ENCODE measurements at places on chromosomes 5 and 9.

GRCh38 chr5:136004436-136004835 lies 24.4 kb upstream of the TGFBI start:
- no peak for DNase-seq

- no peak for DNase-seq
Observed at GRCh38 chr5:171615705-171616640, 169.6 kb upstream of the SMIM23 start.

- no peak for DNase-seq
Observed at GRCh38 chr5:67050125-67050524, 146.5 kb downstream of the CD180 start.

DNA sequence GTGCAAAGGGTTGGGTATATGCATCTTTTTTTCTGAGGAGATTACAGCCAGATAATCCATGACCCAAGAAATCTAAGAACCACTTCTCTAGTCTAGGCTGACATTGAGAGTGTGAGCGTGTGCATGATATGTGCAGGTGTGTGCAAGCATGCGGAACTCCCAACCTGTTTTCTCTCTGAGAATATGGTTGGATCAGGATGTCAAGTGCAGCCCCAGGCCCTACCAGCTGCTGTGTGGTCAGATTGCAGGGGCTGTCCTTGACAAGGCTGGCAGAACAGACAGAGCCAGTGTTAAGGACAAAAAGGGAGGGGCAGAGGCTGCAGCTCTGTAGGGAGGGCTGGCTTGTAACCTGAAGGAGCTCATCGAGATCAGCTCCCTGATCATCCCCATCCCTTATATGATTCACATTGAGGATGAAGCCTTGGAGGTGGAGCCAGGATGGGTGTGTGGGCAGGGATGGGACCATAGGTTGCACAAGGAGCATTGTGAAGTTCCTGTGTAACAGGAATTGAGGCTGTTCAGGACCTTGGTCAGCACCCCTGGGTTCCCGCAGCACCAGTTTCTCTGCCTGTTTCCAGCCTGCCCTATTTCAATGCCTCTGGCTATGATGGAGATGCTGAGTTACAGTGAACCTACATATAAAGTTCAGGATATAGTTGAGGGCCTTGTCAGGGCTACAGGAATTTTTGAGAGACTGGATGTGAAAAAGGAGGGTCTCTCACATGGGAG lies 52.6 kb upstream of the ARAP3 start:
- no peak for DNase-seq

- no peak for DNase-seq
Observed at GRCh38 chr9:70049236-70049635, 5.6 kb downstream of the MAMDC2 start.

DNA sequence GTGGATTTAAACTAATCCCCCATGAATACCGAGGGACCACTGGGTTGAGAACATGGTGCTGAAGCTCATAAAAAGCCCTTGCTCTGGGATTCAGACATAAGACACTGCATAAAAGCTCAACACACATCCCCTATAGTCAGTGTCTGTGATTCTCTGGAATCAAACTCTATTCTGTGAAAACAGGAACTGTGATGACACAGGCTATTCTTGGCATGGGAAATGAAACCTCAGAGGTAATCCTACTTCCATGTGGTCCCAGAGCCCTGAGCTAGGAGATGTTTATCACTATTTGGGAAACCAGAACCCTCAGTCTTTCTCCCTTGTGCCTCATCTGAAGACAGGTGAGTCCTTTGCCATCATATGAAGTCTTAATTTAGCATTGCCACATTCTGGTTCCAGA lies 135.4 kb upstream of the PRSS3 start:
- DNase-seq: no peak

DNA sequence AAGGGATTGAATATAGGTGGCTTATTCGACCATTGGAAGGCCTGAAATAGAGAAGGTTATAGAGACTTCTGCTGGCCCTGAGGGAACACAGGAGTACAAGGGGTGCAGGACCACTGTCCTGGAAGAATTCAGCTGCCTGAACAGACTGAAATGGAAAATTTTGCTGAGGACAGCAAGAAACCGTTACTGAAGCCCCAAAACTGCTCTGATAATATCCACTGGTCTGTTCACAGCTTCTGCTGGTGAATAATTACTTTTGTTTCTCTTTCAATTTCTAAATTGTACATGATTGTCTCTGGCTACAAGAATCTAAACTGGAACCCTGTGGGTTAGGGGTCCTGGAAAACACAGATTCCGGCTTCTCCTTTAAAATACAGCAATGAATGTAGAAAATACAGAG lies 218.5 kb upstream of the CDH12 start:
- no peak for DNase-seq

DNA sequence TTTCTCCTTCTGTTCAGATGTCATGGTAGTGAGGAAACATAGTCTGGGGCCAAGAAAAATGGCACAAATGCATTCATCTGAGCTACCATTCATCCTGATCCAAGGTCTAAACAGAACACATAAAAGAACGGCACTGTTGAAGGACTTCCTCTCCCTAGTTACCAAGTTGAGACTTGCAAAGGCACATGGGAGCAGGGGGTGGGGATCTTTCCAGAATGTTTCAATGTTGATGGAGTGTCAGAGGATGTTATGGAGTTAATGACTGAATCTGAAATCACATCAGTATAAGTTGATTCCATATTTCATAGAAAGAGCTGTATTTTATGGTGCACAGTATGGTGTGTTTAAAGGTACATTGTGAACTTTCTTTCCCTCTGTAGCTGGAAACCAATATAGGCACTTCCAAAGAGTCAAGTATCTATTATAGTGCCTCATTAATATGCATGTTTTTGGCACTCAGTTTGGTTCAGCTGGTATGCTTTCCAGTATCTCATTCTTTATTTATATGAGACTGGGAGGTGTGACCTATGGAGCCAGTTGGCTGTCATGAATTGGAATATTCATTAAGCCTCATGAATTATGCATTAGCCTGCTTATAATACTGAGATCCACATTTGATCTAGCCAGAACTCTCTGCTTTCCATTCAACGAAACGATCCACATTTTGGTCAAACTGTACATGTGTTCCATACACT lies 603.0 kb downstream of the NR2F1-AS1 start:
- DNase-seq: no peak

DNA sequence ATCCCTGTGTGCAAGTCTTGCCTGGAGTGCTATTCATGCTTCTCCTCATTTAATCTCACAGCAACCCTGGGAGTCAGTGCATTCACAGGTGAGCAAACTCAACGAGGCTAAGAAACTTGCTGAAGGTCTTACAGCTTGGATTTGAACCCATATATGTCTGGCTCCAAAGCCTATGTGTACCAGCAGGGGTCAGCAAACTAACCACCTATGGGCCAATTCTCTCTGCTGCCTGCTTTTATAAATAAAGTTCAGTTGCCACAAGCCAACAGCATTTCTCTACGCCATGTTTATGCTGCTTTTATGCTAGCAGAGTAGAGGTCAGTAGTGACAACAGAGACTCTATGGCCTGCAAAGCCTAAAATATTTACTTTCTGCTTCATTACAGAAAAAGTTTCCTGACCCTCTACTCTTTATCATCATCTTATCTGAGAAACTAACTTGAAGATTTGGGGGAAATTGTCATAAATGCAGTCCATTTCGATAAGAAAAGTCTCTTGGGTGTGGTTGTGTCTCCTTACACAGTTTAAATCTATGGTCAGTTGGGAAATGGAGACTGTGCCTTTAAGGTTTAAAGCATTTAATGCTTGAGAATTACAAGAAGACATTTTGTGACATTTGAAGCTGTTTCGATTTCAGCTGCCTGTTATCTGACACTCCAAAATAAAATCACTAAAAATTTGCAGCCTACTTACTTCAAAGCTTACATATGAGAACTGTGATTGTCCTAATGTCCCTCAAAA lies 137.7 kb downstream of the PRELID2 start:
- DNase-seq: no peak

DNA sequence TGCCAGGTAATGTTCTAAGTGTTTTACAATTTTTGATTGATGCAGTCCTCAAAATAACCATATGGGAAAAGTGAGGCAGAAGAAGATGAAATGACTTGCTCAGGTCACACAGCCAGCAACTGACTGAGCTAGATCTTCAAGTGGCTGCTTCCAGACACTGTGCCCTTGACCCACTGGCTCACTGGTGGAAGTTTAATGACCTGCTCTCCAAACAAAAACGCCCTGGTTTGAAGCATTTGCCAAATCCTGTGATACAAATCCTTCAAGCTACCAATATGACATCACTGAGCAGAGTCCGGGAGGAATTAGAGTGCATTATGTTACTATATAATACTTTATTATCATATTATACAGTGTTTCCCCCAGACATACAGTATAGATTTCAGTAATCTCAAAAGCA lies 459.4 kb downstream of the GADD45G start:
- DNase-seq: no peak

GRCh38 chr5:96991708-96992107 lies 55.8 kb downstream of the LNPEP start:
- no peak for DNase-seq

- no peak for DNase-seq
Observed at GRCh38 chr5:144487207-144487606, 316.5 kb downstream of the KCTD16 start.

DNA sequence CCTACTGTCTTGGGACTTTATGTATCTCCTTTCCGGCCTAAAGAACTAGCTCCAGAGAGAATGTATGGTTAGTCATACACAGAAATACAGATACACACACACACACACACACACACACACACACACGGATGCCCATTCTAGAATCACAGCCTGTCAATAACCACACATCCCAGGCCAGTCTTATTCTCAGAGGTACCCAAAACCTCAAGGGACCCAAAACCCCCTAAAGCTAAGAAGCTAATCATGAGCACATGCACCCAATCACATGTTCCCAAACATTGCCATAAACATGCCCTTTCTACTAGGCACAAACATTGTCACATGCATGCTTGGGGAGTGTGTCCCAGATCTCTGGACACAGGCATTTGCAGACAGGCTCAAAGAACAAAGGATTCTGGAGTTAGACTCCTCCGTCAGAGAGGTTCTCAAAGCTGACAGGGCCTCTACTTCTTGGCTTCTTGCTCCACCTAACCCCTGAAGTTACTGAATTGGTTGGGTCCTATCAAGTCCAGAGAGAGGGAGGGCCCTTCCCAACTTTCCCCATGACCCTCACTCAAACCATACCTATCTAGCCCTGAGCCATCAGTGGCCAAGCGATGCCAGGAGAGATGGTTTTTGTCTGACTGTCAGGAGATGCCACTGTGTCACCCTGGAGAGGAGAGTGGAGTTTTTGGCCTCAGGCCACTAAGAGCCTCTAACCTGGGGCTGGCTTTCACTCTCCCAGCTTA lies 78.7 kb downstream of the NRG2 start:
- DNase-seq: no peak

GRCh38 chr5:93076096-93076495 lies 504.9 kb downstream of the NR2F1-AS1 start:
- DNase-seq: no peak

GRCh38 chr9:85515021-85515420 lies 226.7 kb downstream of the AGTPBP1 start:
- DNase-seq: no peak

- no peak for DNase-seq
Observed at GRCh38 chr5:125503946-125504345, 757.5 kb upstream of the ZNF608 start.

GRCh38 chr5:95956021-95956899 lies 5.4 kb downstream of the ELL2 start:
- no peak for DNase-seq

DNA sequence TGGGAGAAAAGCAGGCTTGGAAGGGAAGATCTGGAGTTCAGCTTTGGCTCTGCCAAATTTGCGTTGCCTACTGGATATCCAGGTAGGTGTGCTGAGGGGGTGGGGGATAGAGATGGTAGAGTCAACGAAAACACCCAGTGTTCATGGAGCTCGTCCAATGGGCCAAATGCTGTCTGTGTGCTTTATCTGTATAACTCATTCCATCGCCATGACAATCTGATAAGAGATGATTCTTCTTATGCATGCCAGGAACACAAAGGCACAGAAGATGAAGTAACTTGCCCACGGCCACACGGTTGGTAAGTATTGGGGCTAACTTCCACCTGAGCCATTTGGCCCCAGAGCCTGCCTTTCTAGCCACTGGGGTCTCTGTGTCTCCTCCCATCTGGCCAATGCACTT lies 53.2 kb downstream of the BOD1 start:
- DNase-seq: no peak

DNA sequence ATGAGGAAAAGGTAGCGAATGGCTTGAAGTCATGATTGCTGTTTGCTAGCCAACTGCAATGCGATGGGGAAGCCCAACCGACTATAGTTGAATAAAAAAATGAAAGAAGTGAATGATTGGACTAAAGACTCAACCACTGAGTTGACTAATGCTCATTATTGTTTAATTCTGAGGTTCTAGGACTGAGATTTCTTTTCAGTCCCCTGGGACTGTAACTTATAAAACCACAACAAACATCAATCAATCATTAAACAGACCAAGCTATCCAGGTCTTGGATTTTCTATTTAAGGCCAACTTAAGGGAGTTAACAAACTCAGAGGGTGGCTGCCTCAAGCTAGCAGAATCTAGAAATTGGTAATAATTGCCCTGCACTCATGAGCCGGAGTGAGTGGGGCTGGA lies 154.2 kb downstream of the DOCK2 start:
- DNase-seq: no peak

- DNase-seq: no peak
Observed at GRCh38 chr5:168055141-168055683, 236.2 kb upstream of the WWC1 start.

GRCh38 chr5:167853421-167853820 lies 438.0 kb upstream of the WWC1 start:
- DNase-seq: no peak

- no peak for DNase-seq
Observed at GRCh38 chr5:69092969-69093368, 845 bp upstream of the SLC30A5 start.

- no peak for DNase-seq
Observed at GRCh38 chr5:59222687-59223511, 640.0 kb downstream of the RAB3C start.

- DNase-seq: no peak
Observed at GRCh38 chr5:79495311-79495710, 18.6 kb downstream of the HOMER1 start.

- DNase-seq: no peak
Observed at GRCh38 chr5:151018846-151019245, 1.5 kb upstream of the GPX3 start.

- no peak for DNase-seq
Observed at GRCh38 chr5:59792983-59793585, 100.4 kb downstream of the PDE4D start.

DNA sequence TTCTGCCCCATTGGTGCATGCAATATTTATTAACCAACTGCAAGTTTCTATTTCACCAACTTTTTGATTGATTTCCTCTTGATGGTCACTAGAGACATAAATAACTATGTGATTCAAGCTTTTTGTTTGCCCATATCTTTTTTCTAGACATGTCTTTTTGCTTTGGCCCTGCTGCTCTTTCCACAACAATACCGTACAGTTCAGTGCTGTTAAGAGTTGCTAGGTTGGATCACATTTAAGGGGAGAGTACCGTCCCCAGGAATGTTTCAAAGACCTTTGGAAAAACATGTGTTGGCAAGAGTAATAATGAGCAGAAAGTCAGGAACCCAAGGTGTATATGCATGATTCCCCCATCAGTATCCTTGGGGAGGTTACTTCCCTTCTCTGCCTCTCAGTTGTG lies 268.8 kb upstream of the RFX3 start:
- DNase-seq: no peak
